ENCODE measurements at places on chromosomes 1 and 21.

DNA sequence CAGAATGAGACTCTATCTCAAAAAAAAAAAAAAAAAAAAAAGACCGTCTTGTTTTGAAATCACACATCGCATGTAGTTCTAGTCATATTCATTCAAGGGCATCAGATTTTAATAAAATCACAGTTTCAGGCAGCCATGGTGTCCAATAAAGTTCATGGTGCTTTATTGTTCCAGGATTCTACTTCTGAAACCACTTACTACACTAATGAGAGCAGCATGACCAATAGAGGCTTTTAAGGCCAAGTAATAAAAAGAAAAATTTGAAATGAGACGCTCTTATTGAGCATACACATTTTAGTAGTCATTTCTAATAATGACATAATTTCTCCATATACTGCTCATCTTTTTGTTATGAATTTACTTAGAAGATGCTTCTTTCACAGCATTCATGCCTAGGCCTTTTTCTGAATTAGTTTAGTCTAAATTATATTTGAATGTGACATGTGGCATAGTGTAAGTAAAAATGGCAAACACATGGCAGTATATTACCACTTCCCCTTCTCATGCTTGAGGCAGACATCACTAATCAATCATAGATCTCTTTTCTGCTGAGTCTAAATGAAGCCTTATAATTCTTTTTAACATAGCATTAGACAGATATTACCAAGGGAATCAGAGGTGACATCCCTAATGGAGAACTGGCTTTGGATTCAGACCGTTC lies 18.5 kb downstream of the NTMT2 start:
- no peak for DNase-seq

- DNase-seq = no peak
Measured at GRCh38 chr1:229431284-229432115, 2.4 kb downstream of the ACTA1 start.

- peak; percentile 66 for DNase-seq
Measured at GRCh38 chr21:44844256-44844655, 26.4 kb upstream of the SUMO3 start.

DNA sequence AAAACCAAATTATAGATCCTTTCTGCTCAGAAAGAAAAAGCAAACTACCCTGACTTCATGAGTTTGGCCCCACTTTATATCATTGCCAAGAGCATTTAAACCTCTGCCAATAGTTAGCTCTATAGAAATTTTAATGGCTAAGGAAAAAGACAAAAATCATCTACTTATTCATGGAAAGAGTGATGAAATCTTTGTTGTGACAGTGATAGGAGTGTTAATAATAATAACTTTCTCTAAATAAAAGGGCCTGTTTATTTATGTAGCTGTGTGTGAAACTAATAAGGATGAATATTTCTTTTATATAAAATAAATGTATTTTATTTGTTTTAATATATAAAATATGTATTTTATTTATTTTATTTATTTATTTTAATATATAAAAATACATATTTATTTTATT lies 6.4 kb downstream of the CHODL start:
- no peak for DNase-seq

DNA sequence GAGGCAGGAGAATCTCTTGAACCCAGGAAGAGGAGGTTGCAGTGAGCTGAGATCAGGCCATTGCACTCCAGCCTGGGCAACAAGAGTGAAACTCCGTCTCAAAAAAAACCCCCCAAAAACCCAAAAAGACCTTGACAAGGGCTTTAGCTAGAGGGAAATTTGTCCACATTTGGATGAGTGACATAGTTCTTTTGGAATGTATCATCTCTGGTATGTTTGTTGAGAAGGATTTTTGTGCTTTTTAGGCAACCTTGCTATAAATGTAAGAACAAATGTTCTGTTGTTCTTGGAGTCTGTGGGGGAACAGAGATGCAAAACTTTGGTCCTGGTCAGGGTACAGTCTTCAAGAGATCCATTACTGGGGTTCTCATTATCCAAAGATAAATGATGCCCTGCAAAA lies 28.9 kb downstream of the INAVA start:
- no peak for DNase-seq

DNA sequence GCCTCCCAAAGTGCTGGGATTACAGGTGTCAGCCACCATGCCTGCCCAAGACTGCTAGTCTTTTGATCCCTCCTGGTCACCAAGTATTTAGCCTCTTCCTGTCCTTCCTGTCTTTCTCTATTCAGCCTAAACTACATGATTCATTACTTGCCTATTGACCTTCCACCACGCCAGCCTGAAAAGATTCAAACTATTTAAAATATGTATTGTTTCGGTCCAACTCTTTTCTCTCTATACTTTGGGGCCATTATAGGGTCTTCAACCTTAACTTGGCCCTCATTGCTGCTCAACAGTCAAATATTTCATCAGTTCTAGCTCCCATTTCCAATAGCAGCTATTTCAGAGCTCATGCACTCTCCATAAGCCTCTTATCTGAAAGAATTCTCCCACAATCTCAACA lies 153.0 kb downstream of the TNFSF18 start:
- no peak for DNase-seq
